ENCODE measurements at places on chromosomes 6 and 20.

DNA sequence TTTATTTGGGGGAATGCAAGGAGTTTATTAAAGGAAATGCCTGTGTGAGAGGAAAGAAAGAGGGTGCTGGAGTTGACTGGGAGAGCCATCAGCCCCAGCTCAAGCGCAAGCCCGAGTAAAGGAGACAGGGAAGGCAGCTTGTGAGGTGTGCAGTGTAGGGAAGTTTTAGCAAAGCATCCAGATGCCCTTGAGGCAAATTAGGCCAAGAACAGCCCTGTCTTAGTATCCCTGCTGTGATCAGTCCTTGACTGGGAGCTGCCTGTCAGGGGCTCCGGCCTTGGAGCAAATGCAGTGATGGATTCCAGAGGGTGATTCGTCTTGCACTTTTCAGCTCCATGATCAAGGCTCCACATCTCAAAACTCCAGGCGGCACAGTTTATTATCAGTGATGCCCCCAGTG lies 561.7 kb downstream of the KIF16B start:
- no peak for DNase-seq

DNA sequence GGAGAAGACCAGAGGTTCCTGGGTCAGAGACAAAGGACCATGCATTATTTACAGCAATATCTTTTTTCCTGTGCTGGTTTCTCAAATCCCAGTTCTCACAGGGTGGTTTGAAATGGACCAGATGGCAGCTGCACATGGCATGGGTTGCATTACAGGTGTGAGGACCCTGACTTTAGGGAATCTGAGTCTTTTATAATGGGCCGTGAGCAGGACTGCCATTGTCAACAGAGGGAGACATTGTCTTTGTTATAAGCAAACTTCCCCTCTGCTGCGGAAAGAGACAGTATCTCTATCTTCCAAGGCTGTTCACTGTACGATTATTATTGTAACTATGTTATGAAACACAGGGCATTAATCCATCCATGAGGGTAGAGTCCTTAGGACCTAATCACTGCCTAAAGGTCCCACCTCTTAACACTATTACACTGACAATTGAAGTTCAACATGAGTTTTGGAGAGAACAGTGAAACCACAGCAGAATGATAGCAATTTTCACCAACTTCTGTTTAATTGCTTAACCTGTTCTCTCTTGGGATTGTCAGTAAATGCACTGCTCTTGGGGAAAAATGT lies 156.1 kb upstream of the AGPAT4 start:
- no peak for DNase-seq

GRCh38 chr6:44762496-44762895 lies 375.0 kb downstream of the CDC5L start:
- no peak for DNase-seq

DNA sequence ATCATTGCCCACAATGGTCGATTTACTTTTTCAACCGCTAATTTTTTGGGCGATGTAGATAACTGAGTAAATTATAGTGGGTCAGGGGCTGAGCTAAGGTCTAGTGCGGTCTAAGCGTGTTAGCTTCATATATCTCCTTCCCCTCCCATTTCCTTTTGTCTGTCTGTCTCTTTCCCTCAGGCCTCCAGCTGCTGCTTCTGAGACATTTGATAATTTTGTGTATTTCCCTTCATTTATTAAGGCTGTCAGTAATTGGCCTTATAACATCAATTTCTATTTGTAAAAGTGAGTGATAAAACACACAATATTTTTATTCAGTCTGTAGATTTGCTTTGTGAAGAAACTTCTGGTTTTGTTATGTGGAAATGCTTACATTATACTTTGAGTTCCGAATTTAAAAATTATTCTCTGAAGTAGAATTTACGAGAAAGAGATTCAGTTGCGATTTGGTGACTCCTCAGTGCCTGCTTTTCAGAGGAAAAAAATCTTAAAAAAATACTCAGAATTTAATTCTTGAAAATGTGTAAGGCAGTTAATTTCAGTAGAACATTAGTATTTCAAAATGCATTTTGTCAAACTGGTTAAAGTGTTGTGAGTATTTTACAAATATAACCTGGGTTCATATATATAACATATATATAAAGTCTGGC lies 1.4 kb downstream of the TMEM170B start:
- no peak for DNase-seq

GRCh38 chr20:5039255-5039657 lies 37.9 kb upstream of the SLC23A2 start:
- DNase-seq: no peak

DNA sequence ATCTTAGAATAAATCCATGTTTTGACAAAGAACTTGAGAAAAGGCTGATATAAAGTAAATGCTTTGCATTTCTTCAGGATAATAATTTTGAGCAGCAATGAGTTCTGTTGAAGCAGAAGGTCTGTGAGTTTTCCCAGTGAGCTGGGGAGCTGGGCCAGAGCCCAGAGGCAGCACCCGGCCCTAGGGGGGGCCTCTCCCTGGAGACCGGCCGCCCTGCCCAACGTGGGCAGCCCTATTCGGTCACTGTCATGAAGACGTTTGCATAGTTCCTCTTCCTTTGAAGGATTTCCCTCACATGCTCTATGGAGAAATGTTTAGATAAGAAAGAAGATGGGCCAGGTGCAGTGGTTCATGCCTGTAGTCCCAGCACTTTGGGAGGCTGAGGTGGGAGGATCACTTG lies 404.8 kb downstream of the THBS2 start:
- no peak for DNase-seq

DNA sequence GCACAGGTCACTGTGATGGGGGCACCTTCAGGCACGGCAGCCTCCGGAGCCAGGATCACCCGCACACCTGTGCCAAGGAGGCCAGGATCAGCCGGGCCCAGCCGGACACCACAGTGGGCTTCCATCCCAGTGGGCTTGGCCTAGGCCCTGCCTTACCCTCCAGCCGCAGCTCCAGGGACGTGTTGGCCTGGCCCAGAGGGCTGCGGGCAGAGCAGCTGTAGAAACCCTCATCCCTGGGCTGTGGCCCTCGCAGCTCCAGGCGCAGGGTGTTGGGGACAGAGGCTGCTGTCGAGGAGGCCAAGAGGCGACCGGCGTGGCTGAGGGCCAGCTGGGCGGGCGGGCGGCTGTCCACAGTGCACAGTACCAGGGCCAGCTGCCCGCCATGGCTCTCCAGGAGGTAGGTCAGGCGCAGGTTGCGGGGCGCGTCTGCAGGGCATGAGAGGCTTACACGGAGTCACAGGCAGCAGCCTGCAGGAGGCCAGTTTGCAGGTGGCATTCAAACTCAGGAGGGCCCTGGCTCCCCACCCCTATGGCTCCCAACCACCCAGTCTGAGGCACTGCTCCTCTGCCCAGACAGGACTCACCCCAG lies 11.0 kb upstream of the ADAM33 start:
- no peak for DNase-seq

GRCh38 chr6:163583558-163583957 lies 169.0 kb downstream of the QKI start:
- no peak for DNase-seq

DNA sequence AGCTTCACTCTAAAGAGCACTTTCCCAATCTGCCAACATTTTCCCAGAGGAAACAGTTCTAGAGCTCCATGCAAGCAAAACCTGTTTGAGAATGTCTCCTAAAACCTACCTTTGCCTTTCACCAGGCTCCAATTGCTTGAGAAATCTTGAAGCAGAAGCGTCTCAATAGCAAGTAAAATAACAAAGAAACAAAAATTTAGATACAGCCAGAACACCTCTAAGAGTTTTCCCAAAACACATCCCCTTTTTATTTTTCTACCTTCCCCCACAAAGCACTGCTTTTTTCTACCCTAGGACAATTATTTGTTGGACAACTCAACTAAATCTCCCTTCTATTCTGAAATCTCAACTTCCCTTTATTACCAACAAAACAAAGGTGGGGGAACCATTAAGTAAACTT lies 3.6 kb downstream of the VGLL2 start:
- no peak for DNase-seq

GRCh38 chr20:62203378-62204030 lies 16.6 kb downstream of the HRH3 start:
- no peak for DNase-seq

- no peak for DNase-seq
Measured at GRCh38 chr6:145151624-145152023, 583.7 kb downstream of the EPM2A start.

Measured in T-helper 17 cell (primary cell).